ENCODE measurements at places on chromosomes 2 and 18. TPM values are rescaled to one million over a fixed set of nuclear protein-coding genes. Genes with fewer than 3 reads are reported as not detected.

DNA sequence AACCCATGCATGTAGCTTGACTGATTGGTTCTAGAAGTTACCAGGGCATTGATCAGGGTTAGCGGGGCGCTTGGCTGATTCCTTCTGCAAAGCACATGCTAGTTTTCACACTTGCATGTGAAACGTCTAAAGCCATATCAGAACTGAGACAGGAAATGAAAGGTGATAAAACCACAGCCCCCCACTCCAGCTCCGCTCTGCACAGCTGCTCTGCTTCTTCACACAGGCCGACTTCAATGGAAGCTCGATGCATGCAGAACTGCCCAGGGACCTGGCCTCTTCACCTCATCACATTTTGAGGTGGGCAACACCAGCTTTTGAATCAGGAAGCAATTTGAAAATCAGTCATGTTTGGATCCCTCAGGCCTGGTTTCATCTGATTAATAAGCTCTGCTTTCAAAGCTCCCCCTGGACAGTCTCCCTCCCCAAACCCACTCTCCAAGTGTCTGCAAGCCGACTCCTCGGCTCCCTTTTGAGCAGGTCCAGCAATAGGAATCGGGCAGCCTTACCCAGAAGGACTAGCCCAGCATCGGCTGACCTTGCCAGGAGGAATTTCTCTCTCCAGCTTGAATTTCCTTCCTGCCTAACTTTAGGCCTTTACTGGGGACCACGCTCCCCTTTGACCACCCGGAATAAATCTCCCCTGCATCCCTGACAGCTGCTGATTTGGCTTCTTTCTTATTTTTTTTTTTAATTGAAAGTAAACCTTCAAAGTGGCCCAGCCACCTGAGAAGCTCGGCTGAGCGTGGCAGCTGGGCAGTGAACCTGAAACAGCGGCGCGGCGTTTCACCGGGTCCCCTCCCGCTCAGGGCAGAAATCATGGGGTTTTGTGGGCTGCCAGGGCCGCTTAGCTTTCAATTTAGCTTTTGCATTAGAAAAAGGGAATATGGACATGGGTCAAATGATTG lies 31.7 kb downstream of the HRH4 start:
- no peak overlapping the region for H3K4me3 ChIP-seq
- H3K27ac ChIP-seq: no peak overlapping the region
- no peak for DNase-seq
- no peaks in the 10 kb centered on the region for H3K36me3 ChIP-seq
- no peaks in the 10 kb centered on the region for H3K27me3 ChIP-seq

DNA sequence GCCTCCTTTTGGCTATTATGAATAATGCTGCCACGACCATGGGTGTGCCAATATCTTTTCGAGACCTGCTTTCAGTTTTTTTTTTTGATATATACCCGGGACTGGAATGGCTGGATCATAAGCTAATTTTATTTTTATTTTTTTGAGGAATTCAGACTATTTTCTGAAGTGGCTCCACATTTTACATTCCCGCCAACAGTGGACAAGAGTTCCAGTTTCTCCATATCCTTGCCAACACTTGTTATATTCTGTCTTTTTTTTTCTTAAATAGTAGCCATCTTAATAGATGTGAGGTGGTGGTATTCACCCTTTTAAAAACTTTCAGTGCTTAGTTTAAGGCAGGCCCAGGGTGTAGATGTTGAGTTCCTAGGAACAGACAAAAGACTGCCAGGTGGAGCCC lies 11.8 kb downstream of the LPIN1 start:
- H3K27ac ChIP-seq: no peak overlapping the region
- no peaks in the 10 kb centered on the region for H3K27me3 ChIP-seq
- no peak overlapping the region for H3K4me3 ChIP-seq
- H3K4me1 ChIP-seq: peaks cover 15% of the 10 kb centered on the region

GRCh38 chr18:63363951-63364350 lies 3.1 kb downstream of the KDSR start:
- H3K36me3 ChIP-seq: no peaks in the 10 kb centered on the region
- no peaks in the 10 kb centered on the region for H3K4me1 ChIP-seq
- no peaks in the 10 kb centered on the region for H3K27me3 ChIP-seq
- no peak overlapping the region for H3K27ac ChIP-seq
- H3K4me3 ChIP-seq: no peak overlapping the region
- no peak for DNase-seq

DNA sequence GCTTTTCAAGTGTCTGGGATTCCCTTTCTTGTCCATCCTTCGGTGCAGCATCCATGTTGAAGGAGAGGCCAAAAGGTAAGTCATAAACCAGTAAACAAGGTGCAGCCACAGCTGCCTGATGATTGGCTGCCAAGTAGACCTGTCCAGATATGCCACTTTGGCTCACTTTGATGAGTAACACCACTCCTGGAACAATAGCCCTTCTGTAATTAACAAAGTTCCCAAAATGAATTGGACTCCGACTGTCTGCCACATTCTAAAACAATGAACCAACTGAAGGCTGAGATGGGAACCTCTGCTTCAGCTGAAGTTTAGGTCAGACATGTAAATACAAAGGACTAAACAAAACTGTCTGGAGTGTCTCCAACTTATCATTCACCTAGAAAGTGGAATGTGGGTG lies 82.2 kb upstream of the LGALSL start:
- no peaks in the 10 kb centered on the region for H3K27me3 ChIP-seq
- no peak overlapping the region for H3K4me3 ChIP-seq
- DNase-seq: no peak
- no peaks in the 10 kb centered on the region for H3K36me3 ChIP-seq
- no peak overlapping the region for H3K27ac ChIP-seq
- no peaks in the 10 kb centered on the region for H3K4me1 ChIP-seq

GRCh38 chr2:223856021-223856420 lies 18.6 kb upstream of the AP1S3 start:
- no peaks in the 10 kb centered on the region for H3K4me1 ChIP-seq
- H3K4me3 ChIP-seq: no peak overlapping the region
- no peaks in the 10 kb centered on the region for H3K36me3 ChIP-seq
- H3K27me3 ChIP-seq: no peaks in the 10 kb centered on the region

GRCh38 chr2:132414081-132414480 lies 2.5 kb upstream of the GPR39 start:
- H3K27ac ChIP-seq: no peak overlapping the region
- no peak for DNase-seq
- no peaks in the 10 kb centered on the region for H3K27me3 ChIP-seq
- no peaks in the 10 kb centered on the region for H3K36me3 ChIP-seq

DNA sequence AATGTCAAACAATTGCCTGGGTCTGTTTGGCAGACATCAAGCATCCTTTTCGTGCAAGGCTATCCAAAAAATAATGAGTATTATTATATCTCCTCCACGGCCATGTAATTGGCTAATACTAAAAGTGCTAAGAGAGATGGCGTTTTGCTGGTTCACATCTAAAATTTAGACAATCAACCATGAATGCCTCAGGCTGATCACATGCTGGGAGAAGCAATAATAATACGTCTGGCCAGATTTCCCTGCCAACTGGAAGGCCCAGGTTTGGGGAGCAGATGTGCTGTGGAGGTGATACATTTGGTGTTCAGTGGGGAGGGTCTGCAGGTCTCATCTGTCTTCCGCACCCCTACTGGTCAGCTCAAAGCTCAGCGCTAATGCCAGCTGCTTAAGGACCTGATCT lies 60.3 kb upstream of the CREB1 start:
- no peak for DNase-seq
- no peaks in the 10 kb centered on the region for H3K36me3 ChIP-seq
- no peak overlapping the region for H3K27ac ChIP-seq
- H3K4me3 ChIP-seq: no peak overlapping the region
- no peaks in the 10 kb centered on the region for H3K4me1 ChIP-seq
- no peaks in the 10 kb centered on the region for H3K27me3 ChIP-seq

DNA sequence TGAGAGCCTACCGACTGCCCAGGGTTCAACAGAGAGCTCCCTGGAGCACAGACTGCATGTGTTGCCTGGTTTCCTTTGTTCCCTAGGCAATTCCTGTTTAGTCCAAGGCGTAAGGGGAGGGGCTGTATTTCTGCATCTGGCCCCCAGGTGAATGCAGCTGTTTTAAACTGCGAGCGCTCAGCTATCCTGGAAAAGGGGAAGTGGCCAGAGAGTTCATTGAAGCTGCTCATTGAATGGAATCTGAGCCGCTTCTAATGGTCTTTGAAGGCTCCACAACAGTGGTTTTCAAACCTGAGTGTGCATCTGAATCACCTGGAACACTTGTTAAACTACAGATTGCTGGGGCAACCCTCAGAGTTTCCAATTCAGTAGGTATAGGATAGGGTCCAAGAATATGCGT lies 18.1 kb downstream of the MAPK4 start:
- H3K36me3 ChIP-seq: no peaks in the 10 kb centered on the region
- no peak overlapping the region for H3K4me3 ChIP-seq
- H3K27me3 ChIP-seq: no peaks in the 10 kb centered on the region

DNA sequence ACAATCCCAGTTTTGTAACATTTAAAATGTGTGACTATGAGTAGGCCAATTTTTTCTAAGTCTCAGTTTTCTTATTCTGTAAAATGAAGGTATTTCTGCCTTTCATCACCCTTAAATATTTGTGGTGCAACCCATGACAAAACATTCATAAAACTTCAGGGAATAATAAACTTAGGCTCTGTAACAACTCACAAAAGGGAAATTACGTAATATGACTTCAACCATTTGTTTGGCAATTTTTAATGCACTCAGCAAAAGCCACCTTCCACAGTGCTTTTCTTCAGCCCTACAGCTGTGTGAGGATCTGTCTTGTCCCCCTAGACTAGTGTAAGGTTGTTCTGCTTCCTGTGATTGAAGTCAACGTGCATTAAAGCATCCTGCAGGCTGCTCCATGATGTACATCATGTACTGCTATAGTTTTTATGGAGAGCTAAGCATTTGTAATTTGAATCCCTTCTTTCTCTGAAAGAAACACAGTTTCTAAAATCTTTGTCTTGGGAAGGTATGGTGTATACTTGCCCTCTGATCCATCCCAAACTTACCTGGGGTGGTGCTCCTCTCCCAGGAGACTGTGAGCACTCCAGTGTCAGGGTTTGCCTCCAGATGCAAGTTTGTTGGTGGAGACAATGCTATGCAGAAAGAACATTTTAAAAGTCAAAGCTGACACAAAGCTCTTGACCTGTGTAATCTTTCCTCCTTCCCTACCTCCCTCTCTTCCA lies 39.1 kb downstream of the FN1 start:
- H3K36me3 ChIP-seq: no peaks in the 10 kb centered on the region
- peak overlapping the region; percentile 38 for H3K27ac ChIP-seq
- no peaks in the 10 kb centered on the region for H3K4me1 ChIP-seq
- H3K27me3 ChIP-seq: no peaks in the 10 kb centered on the region
- no peak for DNase-seq

- H3K4me1 ChIP-seq: no peaks in the 10 kb centered on the region
- no peak for DNase-seq
- no peaks in the 10 kb centered on the region for H3K36me3 ChIP-seq
- H3K27ac ChIP-seq: no peak overlapping the region
Observed at GRCh38 chr2:73334620-73335019, 41.3 kb upstream of the EGR4 start.

- peak overlapping the region; percentile 59 for H3K27ac ChIP-seq
- no peaks in the 10 kb centered on the region for H3K27me3 ChIP-seq
- no peak for DNase-seq
- H3K4me1 ChIP-seq: no peaks in the 10 kb centered on the region
Observed at GRCh38 chr18:2970772-2971659, 41.9 kb downstream of the LPIN2 start.

GRCh38 chr18:48667276-48668254 lies 128.7 kb downstream of the CTIF start:
- H3K27ac ChIP-seq: no peak overlapping the region
- no peaks in the 10 kb centered on the region for H3K36me3 ChIP-seq
- H3K27me3 ChIP-seq: no peaks in the 10 kb centered on the region
- no peaks in the 10 kb centered on the region for H3K4me1 ChIP-seq

The POTEC gene
- not detected for total RNA-seq

The FBLN7 gene
- 4.4 TPM for total RNA-seq

The GKN2 gene
- total RNA-seq: not detected
